Gastroesophageal sphincter (tissue), 4 donors: ENCODE measurements at places on chromosomes 1 and 21.
A peak's percentile ranks its signal among the peaks of the same experiment; 100 is the strongest.

DNA sequence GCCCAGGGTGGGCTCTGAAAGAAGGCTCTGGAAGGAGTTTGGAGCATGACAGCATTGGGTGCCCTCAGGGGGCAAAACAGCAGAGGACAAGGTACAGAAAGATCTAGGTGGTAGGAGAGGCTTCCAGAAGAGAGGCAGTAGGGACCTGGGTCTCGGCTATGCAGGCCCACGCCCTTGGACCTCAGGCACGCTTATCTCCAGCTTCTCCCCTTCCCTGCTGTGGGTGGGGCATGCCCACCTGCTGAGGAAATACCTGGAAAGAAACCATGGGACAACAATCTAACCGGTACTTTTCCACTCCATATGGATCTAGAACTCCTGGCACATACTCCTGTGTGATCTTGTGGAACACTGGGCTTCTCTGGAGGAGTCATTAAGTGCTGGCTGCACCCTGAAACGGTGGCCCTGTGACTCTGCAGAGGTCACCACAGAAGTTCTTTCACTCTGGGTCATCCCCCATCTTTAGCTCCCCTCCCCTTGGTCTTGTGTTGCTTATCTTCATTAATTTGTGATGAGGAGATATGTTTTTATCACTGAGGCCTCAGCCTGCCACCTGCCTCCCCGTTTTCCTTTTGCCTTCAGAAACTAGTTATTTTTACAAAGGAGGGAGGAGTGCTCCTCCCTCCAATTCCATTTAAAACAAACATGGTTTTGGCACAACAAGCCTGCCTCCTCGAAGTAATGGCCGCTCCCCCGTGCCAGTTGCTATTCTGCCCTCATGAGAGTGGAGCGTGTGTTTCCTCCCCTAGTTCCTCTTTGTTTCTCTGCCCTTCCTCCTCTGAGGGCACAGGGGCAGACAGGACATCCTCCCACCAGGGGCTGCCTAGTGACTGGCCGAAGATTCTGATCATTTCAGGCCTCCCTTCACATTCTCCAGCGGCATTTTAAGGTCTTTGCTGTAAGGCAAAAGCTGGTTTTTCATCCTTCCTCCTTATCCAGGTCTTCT is 78.0 kb upstream of the ATP5PO start:
- peak; percentile 39 for ATAC-seq

DNA sequence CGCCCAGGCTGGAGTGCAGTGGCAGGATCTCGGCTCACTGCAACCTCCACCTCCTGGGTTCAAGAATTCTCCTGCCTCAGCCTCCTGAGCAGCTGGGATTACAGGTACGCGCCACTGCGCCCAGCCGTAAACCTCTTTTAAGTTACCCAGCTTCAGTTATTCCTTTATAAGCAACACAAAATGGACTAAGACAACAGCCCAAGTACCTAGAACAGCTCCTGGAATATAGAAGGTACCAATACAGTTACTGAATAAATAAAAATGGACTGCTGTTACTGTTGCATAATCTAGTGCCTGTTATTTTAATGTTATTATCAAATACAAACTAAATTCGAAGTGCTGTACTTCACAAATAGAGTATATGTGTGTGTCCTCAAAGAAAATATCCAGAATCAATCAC is 17.1 kb downstream of the RNF115 start:
- no peak for ATAC-seq

DNA sequence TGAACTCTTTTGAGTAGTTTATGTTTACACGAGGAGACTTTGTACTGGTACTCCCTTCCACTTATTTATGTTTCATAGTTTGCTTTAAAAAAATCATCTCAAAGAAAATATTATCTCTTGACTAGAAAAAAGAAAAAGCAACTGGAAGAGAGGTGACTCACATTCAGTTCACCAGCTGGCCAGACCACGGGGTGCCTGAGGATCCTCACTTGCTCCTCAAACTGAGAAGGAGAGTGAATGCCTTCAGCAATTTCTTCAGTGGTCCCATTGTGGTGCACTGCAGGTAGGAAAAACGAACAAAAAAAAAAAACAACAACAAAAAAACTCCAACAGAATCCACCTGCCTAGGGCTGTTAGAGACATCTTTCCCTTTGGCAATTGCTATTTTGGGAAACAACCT is 102.9 kb downstream of the PTPRC start:
- ATAC-seq: no peak

DNA sequence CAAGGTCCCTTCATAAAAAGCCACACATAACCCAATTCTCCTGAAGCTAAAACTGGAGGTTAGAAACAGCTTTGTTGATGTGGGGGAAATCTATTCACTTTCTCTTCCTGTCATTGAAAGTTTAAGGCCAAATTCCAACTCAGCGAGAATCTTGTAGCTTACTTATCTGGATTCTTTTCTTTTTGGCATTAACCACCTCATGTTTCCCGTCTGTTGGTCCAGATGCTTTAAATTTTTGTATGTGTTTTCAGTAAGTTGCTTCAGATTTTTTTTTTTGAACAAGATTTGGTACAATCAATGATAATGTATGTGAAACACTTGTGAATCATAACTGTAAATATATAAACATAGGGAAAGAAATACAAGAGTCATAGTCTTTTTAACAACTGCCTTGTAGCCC is 33.7 kb upstream of the NEK7 start:
- no peak for ATAC-seq

DNA sequence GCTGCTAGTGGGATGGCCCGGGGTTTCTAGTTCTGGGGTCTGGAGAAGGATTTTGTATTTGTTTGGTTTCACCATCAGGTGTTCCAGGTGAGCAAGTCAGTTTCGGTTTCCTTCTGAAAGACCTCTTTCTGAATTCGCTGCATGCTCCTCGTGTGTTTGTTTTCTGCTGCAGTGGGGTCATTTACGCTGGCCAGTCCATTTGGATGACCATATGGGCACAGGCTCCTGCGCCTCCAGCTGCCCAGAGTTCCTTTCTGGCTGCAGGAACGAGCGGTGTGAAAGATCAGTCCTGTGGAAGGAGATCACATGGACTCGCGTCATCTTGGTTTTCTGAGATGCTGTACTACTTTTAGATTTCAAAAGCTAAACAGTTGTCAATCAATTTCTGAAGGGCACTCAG is 83.7 kb upstream of the GCLM start:
- ATAC-seq: no peak

DNA sequence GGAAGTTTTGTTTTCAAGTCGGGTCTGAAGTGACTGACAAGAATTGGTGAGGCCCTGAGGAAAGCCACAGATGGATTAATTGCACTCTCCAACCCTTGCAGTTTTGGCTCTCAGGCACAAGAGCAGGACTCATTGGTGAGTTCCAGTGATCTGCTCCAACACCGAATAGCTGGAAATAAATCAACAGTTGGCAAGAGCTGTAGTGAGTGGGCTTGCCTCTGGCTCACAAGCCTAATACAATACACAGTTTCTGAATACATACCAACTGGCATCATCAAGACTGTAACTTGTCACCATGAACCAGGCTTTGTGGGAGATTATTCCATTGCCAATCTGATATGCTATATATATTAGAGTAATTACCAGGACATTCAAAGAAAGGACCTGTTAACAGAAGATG is 131.6 kb downstream of the GRIK1 start:
- ATAC-seq: no peak

GRCh38 chr1:8661185-8662110 is 156.0 kb downstream of the RERE start:
- no peak for ATAC-seq

GRCh38 chr1:65904681-65905083 is 112.0 kb downstream of the PDE4B start:
- ATAC-seq: no peak

- ATAC-seq: no peak
Observed at GRCh38 chr1:159800177-159800930, 1.8 kb upstream of the FCRL6 start.

DNA sequence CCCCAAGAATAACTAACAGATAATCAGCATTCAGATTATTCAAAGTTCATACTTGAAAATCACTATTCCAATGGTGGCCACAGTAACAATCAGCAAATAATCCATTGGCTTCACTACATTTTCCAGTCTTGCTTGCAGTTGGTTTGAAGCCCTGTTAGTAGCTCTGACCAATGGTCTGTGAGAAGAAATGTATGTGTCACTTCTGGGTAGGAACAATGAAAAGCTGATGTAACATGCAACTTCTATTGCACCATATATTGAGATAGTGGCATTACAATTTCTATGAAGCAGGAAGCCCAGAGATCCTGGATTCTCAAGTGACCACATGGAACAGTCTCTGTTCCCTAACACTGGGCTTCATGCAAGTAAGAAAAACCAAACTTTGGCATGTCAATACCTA is 250.9 kb upstream of the DAB1 start:
- ATAC-seq: no peak

GRCh38 chr1:40064797-40065499 is 24.4 kb downstream of the CAP1 start:
- ATAC-seq: no peak

- ATAC-seq: no peak
Observed at GRCh38 chr1:234320549-234320948, 52.7 kb upstream of the COA6 start.

GRCh38 chr1:2801535-2802291 is at the start of gene TTC34:
TSS of gene TTC34 (minus strand) at chr1:2801693. CDS start at chr1:2800827, 866 bp downstream.
- peak; percentile 30 for ATAC-seq

- ATAC-seq: no peak
Observed at GRCh38 chr1:244858357-244858756, 6.0 kb downstream of the HNRNPU start.

GRCh38 chr1:28364888-28365287 is 4.7 kb upstream of the PHACTR4 start:
- no peak for ATAC-seq

- ATAC-seq: no peak
Observed at GRCh38 chr1:112239683-112240330, 156.2 kb upstream of the CTTNBP2NL start.

- ATAC-seq: no peak
Observed at GRCh38 chr1:165287781-165288180, 68.7 kb downstream of the LMX1A start.

DNA sequence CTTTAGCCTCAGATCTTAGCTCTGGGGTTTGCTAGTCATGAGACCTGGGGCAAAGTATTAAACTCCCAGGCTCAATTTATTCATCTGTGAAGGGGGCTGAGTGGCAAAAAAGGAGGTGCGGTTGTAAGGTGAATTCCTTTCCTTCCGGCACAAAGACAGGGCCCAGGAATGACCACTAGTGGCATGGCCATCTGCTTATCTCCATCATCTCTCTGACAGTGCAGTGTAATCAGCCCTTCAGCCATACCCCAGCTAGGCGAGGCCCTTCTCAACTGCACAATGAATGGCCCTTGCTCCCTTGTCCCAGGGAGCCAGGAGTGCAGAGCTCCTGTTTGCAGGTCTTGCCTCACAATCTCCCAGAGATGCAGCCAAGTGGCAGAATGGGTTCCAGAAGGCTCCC is 5.6 kb upstream of the SLC26A9 start:
- ATAC-seq: no peak

GRCh38 chr1:98086156-98086555 is 165.3 kb upstream of the DPYD start:
- no peak for ATAC-seq

DNA sequence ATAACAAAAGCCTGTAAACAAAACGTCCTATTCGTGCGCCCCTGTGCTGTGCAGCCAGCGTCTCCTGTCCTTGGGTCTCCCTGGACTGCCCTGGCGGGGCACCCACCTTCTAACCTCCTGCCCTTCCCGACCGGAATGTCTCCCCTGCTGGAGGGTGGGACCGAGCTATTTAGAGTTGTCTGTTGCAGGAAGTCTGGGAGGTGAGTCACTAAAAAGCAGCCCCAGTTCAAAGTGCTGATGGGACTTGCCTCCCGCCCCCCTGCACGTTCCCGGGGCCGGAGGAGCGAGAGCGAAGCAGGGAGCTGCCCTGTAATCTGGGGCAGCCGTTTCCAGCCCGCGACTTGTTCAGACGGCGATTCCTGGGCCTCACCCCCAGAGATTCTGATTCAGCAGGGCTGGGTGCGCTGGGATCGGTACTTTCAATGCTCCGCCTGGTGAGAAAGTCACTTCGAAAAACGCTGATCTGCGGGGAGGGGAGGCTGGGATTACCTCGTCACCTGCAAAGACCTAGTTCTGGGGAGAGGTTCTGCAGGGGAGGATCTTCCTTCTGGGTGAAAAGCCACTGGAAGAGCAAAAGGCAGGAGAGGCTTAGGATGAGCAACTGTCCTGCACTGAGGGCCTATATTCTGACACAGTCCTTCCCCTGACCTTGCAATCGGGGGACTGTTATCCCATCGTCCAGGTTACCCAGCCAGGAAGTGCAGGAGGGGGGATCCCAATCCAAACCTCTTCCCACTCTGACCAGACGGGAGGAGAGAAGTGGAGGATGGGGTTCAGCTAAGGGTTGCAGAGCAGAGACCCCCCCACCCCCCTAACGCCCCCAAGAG is 1.2 kb upstream of the DHRS3 start:
- peak; percentile 65 for ATAC-seq

GRCh38 chr21:37574751-37575150 is 208.2 kb downstream of the DYRK1A start:
- ATAC-seq: no peak

DNA sequence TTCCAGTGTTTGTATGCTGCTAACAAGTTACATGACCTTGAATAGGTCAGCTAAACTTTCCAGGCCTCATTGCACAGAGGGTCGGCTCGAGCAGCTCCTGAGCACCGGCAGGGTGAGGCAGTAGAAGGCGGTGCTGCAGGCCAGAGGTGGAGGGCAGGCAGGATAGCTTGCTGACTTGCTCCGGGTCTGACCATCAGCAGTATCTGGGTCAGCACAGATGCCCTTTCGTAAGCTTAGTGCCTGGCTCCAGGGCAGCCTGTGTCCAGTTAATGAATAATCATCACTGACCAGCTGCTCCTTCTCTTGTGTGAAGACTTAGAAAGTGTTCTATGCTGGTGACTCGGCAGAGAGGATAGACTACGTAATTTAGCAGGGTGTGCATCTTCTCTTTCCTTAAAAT is 6.9 kb downstream of the MAPKAPK2 start:
- ATAC-seq: peak; percentile 79

DNA sequence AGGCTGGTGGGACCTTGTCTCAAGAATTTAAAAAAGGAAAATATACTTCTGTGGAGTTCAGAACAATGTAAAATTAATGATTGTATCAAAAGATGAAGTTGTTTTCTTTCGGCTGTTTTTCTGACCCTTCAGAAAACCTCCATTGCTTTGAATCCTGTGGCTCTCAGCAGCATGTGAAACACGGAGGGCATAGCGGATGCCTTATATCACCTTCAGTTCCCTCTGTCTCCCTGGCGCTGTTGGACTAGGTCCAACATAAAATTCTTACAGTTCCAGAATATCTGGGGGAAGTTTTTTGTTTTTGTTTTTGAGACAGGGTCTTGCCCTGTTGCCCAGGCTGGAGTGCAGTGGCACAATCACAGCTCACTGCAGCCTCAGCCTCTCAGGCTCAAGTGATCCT is 7.4 kb downstream of the ZBTB8A start:
- no peak for ATAC-seq

GRCh38 chr21:31570824-31571566 is 88.5 kb upstream of the SOD1 start:
- ATAC-seq: no peak

DNA sequence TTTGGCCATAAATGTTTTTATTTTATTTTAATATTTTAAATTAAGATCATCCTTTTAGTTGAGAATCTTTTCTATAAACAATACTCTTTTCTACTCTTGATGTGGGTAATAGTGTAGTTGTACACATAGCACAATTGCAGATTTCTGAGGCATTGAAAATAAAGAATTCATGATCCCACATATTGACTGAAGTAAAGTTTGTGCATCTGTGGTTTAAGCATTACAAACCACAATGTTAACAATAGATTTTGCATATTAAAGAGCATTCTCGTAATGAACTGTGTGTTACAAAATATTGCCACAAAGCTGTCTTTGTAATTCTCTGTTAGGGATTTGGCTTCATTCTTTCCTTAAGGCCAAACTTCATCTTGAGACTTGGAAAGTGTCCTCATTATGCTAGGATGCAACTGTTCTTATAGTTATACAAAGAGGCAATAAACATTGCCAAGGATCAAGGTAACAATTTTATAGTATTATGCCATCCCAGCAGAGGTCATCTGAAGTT is 256.8 kb downstream of the OLFM3 start:
- no peak for ATAC-seq
